ENCODE measurements at places on chromosomes 2 and 18.
A peak's percentile ranks its signal among the peaks of the same experiment; 100 is the strongest.

DNA sequence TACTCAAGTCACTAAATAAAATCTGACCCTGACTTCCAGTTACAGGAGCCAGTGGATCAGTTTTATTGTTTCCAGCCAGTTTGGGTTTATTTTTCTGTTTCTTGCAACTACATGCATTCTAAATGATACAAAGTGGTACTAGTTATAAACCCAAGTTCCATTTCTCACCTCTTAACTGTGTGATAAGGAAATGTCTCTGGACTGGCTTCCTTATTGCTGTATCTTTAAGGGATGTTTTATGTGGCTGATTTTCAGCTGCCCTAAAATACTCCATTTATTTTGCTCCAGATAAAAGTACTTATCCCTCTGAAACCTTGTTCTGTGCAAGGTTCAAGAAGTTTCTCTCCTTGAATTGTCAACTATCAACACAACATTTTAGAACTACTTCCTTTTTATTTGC, 107.9 kb upstream of the DLX2 start:
- no peak for DNase-seq

DNA sequence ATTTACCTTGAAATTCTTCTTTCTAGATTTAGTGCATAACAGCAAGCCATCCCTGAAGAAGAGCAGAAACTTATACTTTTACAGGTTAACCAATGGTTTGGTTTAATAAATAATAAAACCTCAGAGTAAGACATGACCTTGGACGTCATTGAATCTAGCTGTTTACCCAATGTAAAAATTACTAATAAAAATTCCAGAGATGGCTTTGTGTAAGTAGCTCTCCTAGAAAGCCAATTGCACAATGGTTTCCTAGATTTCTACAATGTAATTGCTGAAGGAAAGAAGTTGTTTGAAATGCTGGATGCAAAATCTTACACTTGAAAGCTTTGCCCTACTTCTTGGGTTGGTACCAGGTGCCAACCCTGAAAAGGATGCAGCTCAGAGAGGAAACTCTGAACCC, 1.5 kb downstream of the XDH start:
- no peak for DNase-seq

DNA sequence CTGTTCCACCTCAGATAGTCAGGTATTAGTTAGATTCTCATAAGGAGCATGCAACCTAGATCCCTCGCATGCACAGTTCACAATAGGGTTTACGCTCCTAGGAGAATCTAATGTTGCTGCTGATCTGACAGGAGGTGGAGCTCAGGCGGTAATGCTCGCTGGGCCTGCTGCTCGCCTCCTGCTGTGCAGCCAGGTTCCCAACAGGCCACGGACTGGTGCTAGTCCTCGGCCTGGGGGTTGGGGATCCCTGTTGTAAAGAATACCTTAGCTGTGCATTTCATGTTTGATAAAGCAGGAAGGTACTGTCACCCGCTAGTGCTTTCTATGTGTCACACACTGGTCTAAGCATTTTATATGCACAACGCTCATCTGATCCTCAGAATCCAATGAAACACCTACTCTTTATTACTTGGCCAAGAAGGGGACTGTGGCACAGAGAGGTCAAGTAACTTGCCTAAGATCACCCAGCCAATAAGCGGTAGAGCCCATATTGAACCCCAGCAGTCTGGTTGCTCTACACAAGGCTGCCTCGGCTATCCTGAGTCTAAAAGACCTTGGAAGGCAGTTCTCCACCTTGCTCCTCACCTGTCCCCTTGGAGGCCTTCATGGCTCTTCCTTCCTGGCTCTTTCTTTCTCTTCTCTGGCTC, 35.8 kb downstream of the SLC4A3 start:
- no peak for DNase-seq

GRCh38 chr2:166137331-166137730, 9.5 kb upstream of the SCN1A start:
- no peak for DNase-seq

DNA sequence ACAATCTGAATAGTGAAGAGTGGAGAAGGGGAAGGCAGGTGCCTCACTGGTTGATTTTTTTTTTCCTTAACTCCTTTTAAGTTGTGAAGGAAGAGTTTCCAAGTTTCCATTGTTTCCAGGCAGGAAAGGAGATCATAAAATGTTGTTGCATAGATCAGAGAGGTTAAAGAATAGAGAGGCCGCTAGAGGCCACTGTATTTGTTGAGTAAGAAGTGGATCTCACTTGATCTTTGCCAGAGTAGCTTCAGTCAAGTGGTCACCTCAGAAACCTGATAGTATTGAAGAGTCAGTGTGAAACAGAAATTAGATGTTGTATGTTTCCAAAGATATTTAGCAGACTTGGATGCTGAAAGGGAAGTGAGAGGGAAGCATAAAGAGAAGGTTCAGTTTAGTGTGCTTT, 17.6 kb downstream of the CTNNA2 start:
- no peak for DNase-seq

DNA sequence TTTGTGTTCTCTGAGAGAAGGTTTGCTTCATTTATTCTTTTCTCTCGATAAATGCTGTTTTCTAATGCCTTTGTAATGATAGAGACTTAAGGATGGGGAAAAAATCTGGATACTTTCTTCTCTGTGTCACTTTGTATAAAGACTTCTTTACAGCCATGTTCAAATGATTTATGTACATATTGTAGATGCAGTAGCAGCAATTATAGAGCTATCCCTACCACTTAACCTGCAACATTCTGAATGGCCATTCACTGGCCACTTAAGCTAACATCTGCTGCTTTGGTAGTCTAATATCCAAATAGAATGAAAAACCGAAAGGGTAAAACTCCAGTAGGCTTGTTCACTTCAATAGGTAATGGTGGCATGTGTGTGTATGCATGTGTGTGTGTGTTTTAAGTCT, 97.8 kb downstream of the CSRNP3 start:
- DNase-seq = no peak

DNA sequence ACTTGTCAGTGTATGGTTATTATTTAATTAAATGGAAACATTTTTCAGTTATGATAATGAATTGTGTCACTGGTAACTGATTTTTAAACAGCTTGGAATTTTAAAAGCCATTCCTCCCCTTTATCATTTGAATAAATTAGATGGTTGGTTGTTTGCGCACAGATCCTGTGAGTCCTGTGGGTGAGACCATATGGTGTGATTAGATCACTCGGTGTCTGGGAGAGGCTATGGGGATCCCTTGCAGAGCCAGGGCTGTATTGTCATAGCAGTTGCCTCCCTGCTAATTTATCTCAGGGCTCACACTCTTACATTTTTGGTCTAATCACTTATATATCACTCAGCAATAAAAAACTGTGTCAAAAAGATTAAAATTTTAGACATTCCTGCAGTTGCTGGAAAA, 133.5 kb downstream of the ASXL3 start:
- DNase-seq = peak; percentile 53

DNA sequence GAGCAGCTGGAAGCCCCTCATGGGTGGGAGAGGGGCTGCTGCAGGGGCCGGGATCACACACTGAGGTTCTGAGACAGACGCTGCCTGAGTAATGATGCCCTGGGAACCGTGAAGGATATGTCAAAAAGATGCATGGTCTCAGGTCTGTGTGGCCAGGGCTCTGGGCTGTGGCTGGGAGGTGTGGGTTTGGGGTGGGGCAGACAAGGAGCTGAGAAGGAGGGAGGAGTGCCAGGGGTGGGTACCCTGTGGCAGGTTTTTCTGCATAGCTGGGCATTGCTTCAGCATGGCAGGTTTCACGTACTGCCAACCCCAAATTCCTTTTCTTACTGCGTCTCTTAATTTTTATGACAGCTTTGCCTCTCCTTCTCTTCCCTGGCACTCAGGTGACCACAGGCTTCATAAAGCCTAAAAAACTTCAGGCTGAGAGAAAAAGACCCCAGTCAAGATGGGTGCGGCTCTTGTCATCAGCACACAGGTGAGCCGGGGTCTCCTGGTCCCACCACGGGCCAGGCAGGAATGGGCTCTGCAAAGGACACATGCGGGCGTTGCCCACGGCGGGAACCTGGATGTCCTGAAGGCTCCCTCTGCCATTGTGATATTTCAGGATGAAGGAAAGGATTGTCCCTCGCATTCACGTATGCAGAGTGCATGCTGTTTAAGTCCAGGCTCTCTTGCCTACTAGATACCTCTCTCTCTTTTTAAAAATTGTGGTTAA, 18.0 kb downstream of the MALL start:
- no peak for DNase-seq

DNA sequence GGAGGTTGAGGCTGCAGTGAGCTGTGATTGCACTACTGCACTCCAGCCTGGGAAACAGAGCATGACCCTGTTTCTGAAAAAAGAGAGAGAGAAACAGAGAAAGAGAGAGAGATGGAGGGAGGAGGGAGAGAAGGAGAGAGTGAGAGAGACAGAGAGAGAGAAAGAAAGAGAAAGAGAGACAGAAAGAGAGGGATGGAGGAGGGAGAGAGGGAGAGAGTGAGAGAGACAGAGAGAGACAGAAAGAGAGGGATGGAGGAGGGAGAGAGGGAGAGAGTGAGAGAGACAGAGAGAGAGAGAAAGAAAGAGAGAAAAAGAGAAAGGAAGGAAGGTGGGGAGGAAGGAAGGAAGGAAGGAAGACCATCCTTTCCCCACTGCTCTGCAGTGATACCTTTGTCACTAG, 48.1 kb upstream of the ACKR3 start:
- DNase-seq = no peak

DNA sequence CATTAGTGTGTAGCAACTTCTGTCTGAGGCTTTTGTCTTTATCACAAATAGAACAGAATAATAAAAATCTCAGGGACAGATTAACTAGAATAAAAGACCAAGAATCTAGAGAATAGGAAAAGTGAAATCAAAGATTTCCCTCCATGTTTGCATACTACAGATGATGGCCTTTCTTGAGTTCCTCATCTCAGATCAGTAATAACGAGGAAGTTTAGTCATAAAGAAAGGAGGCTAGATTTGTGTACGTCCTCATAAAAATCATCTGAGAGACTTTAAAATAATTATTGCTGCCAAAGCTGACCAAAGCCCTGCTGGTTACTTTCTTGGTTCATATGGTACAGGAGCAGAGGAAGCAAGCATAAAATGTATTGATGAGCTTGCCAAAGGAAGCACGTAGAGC, 117.3 kb downstream of the MIB1 start:
- no peak for DNase-seq

DNA sequence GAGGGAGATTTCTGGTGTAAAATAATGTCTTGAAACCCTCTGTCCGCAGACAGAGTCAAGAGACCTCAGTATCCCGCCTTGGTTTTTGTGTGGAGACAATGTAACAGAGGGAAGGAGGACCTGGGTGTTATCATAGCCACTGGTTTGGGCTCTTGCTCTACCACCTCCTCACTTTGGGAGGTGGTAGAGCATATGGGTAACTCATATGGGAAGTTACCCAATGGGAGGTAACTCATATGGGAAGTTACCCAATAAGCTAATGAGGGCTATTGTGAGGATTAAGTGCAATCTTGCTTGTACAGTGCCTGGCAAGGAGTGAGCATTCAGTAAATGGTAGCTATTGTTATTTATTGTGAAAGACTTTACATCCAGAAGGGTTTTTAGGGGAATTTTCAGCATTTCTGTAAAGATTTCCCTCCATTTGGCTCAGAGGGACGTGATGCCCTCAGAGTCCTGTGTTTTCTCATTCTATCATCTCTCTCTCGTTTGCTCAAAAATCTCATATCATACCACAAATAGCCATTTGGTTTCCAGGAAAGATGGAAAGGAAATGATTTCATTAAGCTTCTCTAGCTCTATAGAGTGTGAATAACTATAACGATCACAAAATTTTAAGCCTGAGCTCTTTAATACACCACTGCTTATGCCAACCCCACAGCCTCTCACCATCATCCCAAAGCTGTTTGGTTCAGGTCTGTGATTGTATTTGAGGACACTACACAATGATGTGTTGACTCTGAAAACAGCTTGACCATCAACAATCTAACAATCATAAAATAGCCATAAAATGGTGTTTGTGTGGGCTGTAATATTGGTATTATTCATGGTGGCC, 307.7 kb downstream of the STK39 start:
- no peak for DNase-seq

DNA sequence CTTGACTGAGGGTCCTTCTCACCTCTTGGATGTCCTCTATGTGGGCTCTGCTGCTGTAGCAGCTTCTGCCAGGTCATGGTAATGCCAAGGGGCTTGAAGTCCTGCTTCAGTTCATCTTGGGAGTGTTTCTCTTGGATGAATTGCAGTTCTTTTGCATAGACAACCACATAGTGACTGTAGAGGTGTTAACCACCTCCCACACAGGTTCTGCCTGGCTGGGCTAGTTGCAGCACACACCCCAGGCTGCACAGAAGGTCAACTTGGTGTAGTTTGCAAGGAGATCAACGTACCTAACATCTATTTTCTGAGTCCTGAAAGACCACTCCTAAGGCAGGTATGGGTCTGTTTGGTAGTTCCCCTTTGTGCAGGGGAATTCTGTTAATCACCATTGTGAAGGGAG, 108.1 kb downstream of the ADCYAP1 start:
- DNase-seq = no peak

- no peak for DNase-seq
These were observed 441.6 kb downstream of the ERBB4 start for GRCh38 chr2:212097001-212097400.

DNA sequence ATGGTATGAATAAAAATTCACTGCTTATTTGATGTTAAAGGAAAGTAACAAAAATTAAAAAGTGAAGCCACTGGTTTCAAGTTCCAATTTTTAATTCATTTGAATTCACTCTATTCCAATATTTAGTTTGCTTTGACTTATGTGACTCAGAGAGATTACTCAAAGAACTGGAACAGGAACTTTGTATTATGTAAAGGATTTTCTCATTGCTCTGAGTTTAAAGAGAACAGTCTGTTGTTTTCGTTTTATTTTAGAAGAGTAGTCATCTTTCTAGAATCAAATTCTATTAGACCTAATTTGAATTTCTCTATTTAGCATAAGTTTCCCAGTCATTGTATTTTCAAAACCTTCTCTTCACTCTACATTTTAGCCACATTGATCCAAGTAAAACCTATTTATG, 300.1 kb upstream of the SLC8A1 start:
- no peak for DNase-seq

GRCh38 chr2:24169023-24169422, 5.8 kb upstream of the FAM228A start:
- DNase-seq = no peak

- DNase-seq = no peak
These were observed 162.0 kb downstream of the C1D start for GRCh38 chr2:67900826-67901225.

GRCh38 chr18:58766164-58766563, 94.9 kb downstream of the MALT1 start:
- DNase-seq = no peak

Measured in D341Med (cell line).